Activated T-helper 17 cell treated with anti-CD3 and anti-CD28 coated beads, Interleukin-2, amount 50 U/mL, for 72 hours (primary cell): ENCODE measurements at places on chromosomes 12 and 14.

GRCh38 chr12:121697093-121697698, 15.4 kb upstream of the TMEM120B start:
- no peaks in the 10 kb centered on the region for H3K36me3 ChIP-seq
- no peaks in the 10 kb centered on the region for H3K4me1 ChIP-seq
- H3K27ac ChIP-seq, result peak overlapping the region; percentile 20
- no peak for ATAC-seq

DNA sequence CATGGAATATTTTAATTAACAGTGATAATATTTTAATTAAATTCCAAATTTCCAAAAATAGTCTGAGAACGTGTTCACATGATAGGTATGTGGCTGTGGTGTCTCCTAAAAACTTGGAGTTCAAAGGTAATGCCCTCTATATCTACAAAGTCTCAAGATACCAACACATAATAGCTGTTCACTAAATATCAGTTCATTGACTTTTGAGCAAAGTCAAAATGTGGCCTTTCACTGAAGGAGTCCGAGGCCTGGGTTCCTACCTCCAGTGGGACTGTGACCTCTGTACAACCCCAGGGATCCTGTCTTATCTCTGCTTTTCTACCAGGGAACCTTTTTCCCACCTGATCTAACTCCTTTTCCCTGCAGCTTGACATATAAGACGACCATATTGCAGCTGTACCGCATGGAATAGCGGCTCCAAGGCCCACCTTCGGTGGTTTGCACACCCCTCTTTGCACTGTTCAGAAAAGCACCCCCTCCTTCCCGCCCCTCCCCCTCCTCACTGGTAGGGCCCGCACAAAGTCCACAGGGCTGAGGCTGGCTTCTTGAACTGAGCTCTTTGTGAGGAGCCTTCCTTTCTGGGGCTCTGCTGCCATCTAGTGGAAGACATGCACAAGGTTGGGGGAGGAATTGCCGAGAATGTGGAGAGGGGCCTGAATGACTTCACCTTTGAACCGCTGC, 3.1 kb downstream of the CCND2 start:
- peaks cover 37% of the 10 kb centered on the region for H3K4me1 ChIP-seq
- H3K36me3 ChIP-seq, result peaks cover 93% of the 10 kb centered on the region
- ATAC-seq, result peak; percentile 48
- peak overlapping the region; percentile 95 for H3K4me3 ChIP-seq
- H3K27ac ChIP-seq, result peak overlapping the region; percentile 98

DNA sequence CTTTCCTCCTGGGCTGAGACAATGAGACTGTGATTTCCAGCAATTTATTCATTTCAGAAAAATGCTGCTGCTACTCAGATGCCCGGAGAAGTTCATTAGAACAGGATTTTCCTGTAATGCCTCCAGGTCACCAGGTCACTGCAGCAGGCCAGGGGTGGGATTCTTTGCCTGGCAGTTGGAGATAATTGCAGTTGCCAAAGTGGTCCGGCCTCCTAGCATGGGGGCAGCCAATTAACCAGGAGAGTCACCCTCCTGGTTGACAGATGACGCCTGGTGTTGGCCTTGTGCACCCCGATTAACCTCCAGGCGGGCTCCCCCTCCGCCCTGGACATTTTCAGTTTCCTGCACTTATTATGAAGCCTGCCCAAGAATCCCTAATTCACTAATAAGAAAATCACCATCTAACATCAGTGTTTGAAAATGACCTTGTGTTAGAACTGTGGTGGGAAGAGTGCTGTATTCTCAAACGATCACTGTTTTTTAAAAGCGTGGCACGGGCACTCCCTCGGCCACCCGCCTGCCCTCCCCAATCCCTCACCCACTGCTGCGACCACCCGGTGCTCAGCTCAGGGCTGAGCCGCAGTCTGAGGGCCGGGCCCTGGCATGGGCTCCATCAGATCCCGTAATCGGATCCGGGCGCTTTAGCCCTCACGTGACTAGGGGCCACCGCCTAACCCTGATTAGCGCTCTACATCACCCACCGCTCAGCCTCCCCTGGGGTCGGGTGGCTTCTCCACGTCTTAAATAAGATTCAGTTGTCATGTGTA, 12.9 kb downstream of the RIMBP2 start:
- ATAC-seq, result no peak
- no peak overlapping the region for H3K27ac ChIP-seq
- H3K36me3 ChIP-seq, result no peaks in the 10 kb centered on the region
- H3K4me3 ChIP-seq, result no peak overlapping the region
- no peaks in the 10 kb centered on the region for H3K4me1 ChIP-seq

DNA sequence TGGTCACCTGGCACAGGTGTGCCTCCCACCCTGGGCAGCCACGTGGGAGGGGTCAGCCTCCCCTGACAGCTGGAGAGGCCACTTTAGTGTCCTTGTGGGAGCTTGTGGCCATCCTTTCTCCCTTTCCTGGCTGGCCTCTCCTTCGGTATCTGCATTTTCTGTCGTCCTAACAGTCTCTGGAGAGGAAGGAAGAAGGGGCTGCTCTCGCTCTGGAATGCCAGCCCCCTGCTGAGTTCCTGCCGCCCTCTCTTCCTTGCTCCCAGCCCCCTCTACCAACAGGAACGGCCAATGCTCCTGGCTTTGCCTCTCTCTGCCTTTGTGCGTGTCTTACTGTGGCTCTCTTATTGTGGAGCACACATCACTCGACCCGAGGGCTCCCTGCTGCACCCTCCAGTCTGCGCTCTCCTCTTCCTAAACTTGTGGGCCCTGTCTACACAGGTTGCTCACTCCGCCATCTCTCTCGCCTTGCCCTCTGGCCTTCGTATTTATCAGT, 70.8 kb downstream of the FBXL14 start:
- H3K4me3 ChIP-seq, result no peak overlapping the region
- no peak overlapping the region for H3K27ac ChIP-seq
- H3K4me1 ChIP-seq, result no peaks in the 10 kb centered on the region
- peaks cover 43% of the 10 kb centered on the region for H3K27me3 ChIP-seq
- no peak for ATAC-seq
- H3K36me3 ChIP-seq, result no peaks in the 10 kb centered on the region

GRCh38 chr14:77055981-77056380, 27.5 kb upstream of the IRF2BPL start:
- no peaks in the 10 kb centered on the region for H3K36me3 ChIP-seq
- H3K27me3 ChIP-seq, result no peaks in the 10 kb centered on the region
- H3K4me1 ChIP-seq, result peaks cover 17% of the 10 kb centered on the region
- no peak for ATAC-seq
- H3K27ac ChIP-seq, result no peak overlapping the region
- H3K4me3 ChIP-seq, result no peak overlapping the region

DNA sequence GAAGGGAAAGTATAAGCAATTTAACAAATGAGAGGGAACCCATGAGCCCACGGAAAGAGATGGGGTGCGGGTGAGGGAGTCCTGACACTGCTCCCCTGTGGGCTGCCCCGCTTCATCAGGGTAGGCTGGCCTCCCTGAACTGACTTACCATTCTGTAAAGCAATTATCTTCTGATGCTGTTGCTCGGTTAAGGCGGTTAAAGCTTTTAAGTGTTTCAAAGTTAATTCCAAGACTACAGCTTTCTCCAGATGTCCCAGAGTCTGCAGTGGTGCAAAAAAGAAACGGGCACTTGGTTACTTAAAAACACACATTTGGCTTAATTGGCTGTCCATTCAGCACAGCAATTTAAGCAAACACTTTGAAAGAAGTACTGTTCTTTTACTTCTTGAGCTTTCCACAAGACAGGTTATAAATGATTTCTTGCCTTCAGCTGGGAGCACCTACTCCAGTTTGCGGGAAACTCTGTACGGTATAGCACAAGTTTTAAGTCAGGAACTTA, 1.3 kb downstream of the BHLHE41 start:
- no peak for ATAC-seq
- peak overlapping the region; percentile 75 for H3K4me3 ChIP-seq
- H3K36me3 ChIP-seq, result no peaks in the 10 kb centered on the region

DNA sequence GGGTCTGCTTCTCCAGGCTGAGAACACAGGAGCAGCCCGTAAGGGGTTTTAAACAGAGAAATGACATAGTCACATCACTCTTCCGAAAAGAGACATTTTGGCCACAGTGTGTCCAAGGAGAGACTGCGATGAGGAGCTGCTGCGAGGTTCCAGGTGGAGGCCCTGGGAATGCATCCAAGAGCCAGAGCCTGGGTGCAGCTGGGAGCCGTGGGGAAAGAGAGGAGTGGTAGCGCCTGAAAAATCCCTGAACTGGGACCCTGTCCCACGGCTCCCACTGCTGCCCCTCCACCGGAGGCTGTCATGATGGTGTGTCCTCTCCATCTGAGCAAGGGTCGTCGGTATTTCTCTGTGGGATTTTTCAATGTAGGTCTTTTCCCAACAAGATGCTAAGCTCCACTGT, 146.9 kb downstream of the BCL11B start:
- H3K36me3 ChIP-seq, result no peaks in the 10 kb centered on the region
- no peak overlapping the region for H3K27ac ChIP-seq
- no peak overlapping the region for H3K4me3 ChIP-seq
- H3K27me3 ChIP-seq, result no peaks in the 10 kb centered on the region

DNA sequence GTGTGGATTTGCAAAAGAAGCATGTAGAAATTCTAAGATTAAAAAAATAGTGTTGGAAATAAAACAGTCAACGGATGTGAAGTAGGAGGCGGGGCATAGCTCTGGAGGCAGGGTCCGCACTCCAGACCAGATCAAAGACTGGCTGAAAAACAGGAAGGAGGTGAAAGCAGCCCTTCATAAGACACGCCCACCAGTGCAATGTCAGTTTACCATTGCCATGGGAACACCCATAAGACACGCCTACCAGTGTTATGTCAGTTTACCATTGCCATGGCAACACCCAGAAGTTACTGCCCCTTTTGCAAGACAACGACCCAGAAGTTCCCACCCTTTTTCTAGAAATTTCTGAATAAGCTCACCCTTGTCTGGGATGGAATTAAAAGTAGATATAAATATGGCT, 87.1 kb downstream of the FZD10 start:
- H3K27me3 ChIP-seq, result no peaks in the 10 kb centered on the region
- H3K4me3 ChIP-seq, result no peak overlapping the region
- no peaks in the 10 kb centered on the region for H3K4me1 ChIP-seq
- no peak overlapping the region for H3K27ac ChIP-seq

GRCh38 chr14:50417853-50418252, 21.2 kb upstream of the CDKL1 start:
- no peaks in the 10 kb centered on the region for H3K27me3 ChIP-seq
- H3K36me3 ChIP-seq, result peaks cover 72% of the 10 kb centered on the region
- H3K4me1 ChIP-seq, result no peaks in the 10 kb centered on the region
- H3K4me3 ChIP-seq, result no peak overlapping the region

GRCh38 chr12:20450591-20451180, 82.3 kb downstream of the PDE3A start:
- no peaks in the 10 kb centered on the region for H3K4me1 ChIP-seq
- no peak for ATAC-seq
- peaks cover 12% of the 10 kb centered on the region for H3K27me3 ChIP-seq
- no peak overlapping the region for H3K27ac ChIP-seq
- H3K36me3 ChIP-seq, result no peaks in the 10 kb centered on the region

GRCh38 chr12:34298971-34299801, 276.9 kb downstream of the ALG10 start:
- no peak overlapping the region for H3K4me3 ChIP-seq
- H3K27ac ChIP-seq, result no peak overlapping the region
- H3K27me3 ChIP-seq, result no peaks in the 10 kb centered on the region
- no peak for ATAC-seq
- no peaks in the 10 kb centered on the region for H3K4me1 ChIP-seq

DNA sequence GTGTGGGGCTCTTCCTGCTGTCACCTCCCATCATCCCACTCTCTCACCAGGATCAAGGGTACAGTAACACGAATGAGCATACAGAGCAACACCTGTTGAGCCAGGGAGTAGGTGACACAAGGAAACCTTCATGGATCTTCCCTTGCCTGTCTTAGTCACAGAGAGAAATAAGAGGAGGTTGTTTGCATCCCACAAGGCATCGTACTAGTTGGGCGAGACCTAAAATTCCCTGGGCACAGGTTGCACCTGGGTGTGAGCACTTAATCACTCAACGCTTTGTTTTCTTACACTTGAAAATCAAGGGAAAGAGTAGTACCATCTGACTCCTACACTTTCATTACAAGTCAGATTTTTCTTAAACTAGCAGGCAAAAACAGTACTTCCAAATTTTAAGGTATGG, 16.6 kb downstream of the CIPC start:
- H3K27me3 ChIP-seq, result no peaks in the 10 kb centered on the region
- H3K4me3 ChIP-seq, result no peak overlapping the region
- no peak for ATAC-seq
- peaks cover 59% of the 10 kb centered on the region for H3K36me3 ChIP-seq
- H3K27ac ChIP-seq, result no peak overlapping the region

- no peak overlapping the region for H3K4me3 ChIP-seq
- no peaks in the 10 kb centered on the region for H3K27me3 ChIP-seq
- no peak for ATAC-seq
- H3K4me1 ChIP-seq, result no peaks in the 10 kb centered on the region
- no peak overlapping the region for H3K27ac ChIP-seq
These were observed 5.3 kb upstream of the TSPAN8 start for GRCh38 chr12:71162832-71163763.

DNA sequence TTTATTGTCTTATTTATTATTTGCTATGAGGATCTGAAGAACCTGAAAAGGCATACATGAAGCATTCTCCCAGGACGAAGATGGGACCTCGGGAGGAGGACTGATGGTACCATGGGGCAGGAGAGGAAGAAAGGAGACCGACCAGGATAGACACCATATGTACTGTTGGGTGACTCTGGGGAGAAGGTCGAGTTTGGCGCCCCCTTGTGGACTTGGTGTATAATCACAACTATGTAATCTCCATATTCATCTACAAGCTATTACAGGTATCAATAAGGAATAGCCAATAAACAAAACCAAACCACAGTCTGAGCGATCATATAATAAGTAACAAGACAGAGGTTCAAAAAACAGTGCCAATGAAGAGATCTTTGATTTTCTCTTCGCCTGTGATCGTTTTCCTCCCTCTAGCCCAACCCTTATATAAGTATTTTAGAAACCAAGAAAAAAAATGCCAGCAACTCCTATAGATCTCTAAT, 139.1 kb downstream of the SPTSSA start:
- H3K4me3 ChIP-seq, result no peak overlapping the region
- no peaks in the 10 kb centered on the region for H3K36me3 ChIP-seq
- peak; percentile 77 for ATAC-seq

- H3K4me3 ChIP-seq, result no peak overlapping the region
- H3K36me3 ChIP-seq, result no peaks in the 10 kb centered on the region
- no peak overlapping the region for H3K27ac ChIP-seq
These were observed 154.8 kb upstream of the FAR2 start for GRCh38 chr12:28994179-28994715.

- H3K4me1 ChIP-seq, result no peaks in the 10 kb centered on the region
- H3K27ac ChIP-seq, result no peak overlapping the region
- peaks cover 21% of the 10 kb centered on the region for H3K27me3 ChIP-seq
- H3K36me3 ChIP-seq, result no peaks in the 10 kb centered on the region
- no peak for ATAC-seq
- H3K4me3 ChIP-seq, result no peak overlapping the region
These were observed 105.1 kb downstream of the RERG start for GRCh38 chr12:15116086-15116485.
